ENCODE measurements at places on chromosomes 5 and 9.

DNA sequence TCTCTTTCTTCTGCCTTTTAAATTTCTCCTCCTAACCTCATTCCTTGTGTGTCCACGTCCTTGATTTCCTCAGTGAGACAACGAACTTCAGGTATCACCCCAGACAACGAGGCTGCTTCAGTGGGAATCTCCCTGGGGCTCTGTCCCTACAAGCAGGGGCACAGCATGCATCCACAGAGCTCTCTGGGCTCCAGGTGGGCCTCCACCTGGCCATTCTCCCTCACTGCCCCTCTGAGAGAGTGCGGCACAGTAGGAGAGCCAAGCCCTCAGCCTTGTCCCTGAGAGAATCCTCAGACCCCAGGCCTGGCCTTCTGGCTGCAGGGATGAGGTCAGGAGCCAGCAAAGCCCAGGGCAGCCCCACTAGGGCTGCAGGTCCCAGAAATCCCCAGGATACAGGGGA, 105.3 kb downstream of the LHFPL2 start:
- no peak for DNase-seq

GRCh38 chr5:37701868-37702267, 138.0 kb downstream of the GDNF start:
- no peak for DNase-seq

- DNase-seq = no peak
Measured at GRCh38 chr5:18067615-18068014, 433.4 kb downstream of the TAF11L14 start.

DNA sequence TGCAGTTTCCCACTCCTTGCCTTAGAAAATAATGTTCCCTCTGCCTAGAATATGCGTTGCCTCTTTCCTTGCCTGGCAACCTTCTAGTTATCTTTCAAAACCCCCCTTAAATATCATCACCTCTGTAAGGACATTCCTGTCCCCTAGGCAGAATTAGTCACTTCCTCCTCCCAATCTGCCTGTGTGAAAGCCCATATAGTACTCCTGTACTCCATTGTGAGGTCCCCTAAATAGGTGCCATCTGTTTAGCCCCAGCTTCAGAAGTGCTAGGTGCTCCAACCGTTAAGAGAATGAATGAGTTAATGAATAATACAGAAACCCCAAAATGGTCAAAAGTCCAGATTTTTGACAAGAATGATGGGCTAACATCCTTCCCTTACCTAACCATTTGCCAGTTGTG, 181.4 kb downstream of the GDNF start:
- no peak for DNase-seq

- no peak for DNase-seq
Measured at GRCh38 chr9:117777823-117778222, 73.6 kb downstream of the TLR4 start.

DNA sequence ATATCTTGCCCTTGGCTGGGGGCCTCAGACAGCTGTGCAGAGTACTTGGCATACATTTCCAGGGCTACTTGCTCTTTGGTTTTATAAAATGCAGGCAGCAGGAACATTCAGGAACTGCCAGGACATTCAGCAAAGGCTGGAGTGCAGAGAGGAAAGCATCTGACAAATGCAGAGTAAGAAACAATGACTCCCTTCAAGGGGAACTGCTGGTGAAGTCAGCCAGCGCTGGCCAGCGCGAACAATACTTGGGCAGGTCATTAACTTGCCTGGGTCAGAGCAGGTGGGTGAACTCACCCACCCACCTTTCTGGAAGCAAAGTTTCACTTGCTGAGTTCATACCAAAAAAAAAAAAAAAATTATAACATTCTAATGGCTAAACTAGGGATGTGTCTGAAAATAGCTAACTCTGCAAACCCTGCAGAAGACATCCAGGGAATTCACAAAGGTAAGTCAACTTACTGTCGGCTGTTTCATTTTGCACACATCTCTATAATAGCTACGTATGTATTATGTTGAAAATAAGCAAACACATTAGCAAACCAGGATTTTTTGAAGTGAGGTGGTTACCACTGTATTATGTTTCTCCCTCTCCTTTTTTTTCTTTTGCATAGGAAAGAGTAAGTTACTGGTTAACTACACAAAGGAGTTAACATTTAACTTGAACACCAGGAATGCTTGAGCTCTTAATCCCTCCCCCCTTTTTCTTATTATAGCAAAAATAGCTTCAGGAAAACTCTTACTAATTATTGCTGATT, 152.2 kb downstream of the GLIS3 start:
- DNase-seq = no peak

- DNase-seq = no peak
Measured at GRCh38 chr9:102206432-102206831, 468.0 kb upstream of the GRIN3A start.

DNA sequence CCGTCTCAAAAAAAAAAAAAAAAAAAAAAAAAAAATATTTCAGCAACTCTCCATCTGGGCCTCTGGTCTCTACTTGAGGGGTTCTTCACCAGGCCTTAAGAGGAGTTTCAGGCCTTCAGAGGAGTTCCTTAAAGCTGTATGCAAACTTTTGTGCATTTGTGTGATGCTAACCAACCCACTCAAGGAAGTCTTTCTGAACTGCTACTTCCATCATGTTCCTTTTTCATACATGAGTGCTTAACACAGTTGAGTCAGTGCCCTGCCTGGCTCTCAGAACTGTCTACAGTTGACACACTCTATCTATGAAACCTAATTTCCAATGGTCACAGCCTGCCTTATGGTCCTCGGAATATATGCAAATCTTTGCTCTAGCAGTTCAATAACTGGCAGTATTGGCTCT, 146.5 kb downstream of the MEF2C start:
- DNase-seq = no peak
